ENCODE measurements at places on chromosomes 12 and 14. TPM values are rescaled to one million over a fixed set of nuclear protein-coding genes. Genes with fewer than 3 reads are reported as not detected.

DNA sequence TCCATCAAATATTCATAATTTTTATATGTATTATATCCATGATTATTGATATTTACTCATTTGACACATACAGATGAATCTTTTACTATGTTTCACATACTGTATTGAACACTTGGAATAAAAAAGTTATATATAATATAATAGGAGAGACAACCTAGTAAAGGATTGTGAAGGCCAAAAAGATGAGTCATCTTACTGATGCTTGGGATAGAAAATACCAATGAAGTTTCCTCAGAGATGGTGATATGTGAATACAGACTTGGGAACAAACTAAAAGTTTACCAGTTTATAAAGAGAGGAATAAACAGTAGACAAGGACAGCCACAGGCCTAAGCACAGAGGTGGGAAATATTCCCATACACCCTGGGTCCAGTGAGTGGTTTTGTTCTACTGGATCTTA lies 743.9 kb upstream of the FLRT2 start:
- no peaks in the 10 kb centered on the region for H3K36me3 ChIP-seq
- H3K27me3 ChIP-seq: no peaks in the 10 kb centered on the region
- no peak for DNase-seq
- no peaks in the 10 kb centered on the region for H3K4me1 ChIP-seq
- no peak overlapping the region for H3K4me3 ChIP-seq

ZNF891 gene
- 1.8 TPM for total RNA-seq

- H3K4me3 ChIP-seq: no peak overlapping the region
- no peaks in the 10 kb centered on the region for H3K36me3 ChIP-seq
- H3K27me3 ChIP-seq: peaks cover 15% of the 10 kb centered on the region
- H3K27ac ChIP-seq: no peak overlapping the region
- DNase-seq: no peak
These were observed 140.1 kb downstream of the DHRS2 start for GRCh38 chr14:23776296-23776695.

DNA sequence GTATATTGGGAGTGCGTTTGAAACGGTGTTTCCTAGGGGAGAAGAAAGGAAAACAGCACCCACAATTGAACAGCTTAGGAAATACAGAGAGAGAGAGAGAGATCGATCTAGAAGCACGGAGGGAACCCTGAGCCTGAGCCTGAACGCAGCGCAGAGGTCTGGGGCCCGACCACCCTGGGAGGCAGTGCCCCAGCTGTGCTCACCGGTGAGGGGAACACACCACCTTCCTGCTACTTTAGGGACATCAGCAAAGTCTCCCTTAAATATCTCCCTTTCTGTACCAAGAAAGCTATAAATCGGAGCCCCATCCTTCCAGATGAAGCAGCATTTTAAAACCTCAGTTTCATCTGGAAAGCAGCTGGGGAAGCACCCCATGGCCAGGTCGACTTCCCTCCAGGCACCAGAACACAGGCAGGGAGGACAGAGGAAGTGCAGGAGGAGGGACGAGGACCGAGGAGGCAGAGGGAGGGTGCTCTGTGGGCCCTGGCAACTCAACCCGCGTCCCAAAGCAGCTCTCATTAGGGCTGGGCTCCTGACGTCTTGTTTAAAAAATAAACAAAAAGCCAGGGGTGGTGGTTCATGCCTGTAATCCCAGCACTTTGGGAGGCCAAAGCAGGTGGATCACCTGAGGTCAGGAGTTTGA lies 12.2 kb downstream of the RIMBP2 start:
- no peak overlapping the region for H3K4me3 ChIP-seq
- H3K4me1 ChIP-seq: no peaks in the 10 kb centered on the region
- peaks cover 42% of the 10 kb centered on the region for H3K27me3 ChIP-seq
- H3K36me3 ChIP-seq: no peaks in the 10 kb centered on the region
- no peak overlapping the region for H3K27ac ChIP-seq

Data from left lung (tissue), 14 donors.